ENCODE measurements at places on chromosomes 16 and 17.

DNA sequence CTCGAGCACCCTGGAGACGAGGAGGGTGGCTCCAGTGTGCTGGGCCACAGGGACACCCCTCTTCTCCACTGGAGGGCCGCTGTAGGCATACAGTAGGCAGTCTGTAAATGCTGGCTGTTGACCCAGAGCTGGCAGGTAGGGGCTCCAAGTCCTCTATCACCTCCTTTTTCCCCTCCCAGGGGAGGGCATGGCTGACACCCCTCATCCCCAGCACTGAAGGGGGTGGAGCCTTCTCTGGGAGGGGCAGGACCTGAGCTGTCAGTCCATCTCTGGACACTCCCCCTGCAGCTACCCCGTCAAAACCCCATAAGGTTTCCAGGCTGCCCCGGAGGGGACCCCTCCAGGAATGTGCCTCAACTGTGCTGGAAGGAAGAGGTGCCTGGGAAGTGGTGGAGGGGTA, 2.4 kb downstream of the KCNJ12 start:
- no peak for DNase-seq

GRCh38 chr17:79645022-79645776, 34.3 kb upstream of the RBFOX3 start:
- no peak for DNase-seq

GRCh38 chr16:31489298-31489564, 6.3 kb downstream of the SLC5A2 start:
- DNase-seq: peak; percentile 48

GRCh38 chr17:49241692-49242397, 11.3 kb upstream of the PHOSPHO1 start:
- no peak for DNase-seq

DNA sequence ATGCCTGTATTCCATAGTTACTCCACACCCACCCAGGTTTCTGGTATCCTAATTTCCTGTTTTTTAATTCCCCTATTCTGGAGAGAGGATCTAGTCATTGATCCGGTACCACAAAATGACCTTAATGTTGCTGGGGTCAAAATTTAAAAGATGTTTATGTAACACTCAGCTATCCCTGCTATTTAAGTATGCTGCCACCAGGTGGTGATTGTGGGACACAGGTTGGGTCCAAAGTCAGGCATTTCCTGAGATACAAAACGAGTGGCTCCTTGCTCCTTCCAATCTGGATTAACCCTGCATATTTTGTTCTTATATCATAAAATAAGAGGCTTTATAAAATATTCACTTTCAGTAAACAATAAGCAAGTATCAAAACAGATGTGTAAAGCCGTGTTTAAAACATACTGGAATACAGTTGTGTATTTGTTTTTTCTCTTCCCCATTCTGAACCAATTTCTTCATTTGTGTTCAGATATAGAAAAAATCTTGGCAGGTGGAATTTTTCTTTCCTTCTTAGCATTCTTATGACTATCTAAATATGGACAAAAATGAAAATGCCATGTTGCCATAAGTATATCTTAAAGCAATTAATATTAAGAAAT, 16.3 kb downstream of the HS3ST4 start:
- no peak for DNase-seq

DNA sequence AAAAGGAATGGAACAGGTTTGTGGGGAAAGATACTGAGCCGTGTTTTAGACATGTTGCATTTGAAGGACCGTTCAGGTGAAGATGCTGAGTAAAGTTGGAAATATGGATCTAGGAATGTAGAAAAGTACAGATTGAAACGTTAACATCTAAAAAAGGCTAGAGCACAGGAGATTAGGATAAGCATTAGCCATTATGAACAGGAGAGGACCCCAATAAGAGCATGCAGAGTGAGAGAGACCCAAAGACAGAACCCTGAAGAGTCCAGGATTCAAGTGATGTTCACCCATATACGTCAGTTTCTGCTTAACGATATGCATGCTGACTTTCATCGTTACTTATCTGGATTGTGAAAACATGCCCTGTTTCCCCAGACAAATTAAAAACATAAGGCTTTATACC, 140.5 kb downstream of the STX8 start:
- DNase-seq: no peak

DNA sequence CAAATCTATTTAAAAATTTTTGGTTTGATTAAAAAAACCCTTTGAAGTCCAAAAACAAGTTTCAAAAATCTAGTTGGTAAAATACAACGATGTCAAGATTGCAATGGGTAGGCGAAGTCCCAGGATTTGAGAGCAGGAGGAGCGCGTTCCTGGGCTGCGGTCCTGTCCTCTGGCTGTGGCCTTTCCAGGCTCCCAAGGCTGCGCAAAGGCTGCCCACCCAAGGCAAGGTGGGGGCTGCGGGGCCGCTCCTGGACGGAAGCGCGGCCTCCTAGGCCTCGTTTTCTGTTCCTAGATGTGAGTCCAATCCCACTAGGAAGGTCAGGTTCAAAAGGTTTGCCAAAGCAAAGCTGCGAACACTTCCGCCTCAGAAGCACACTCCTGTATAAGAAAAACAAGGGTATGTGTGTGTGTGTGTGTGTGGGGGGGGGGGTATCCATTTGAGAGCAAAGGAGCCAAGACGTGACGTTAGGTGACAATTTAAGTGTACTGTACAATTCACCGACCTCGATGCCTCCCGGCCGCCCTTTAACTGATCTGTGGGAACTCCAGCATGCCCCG, 9.2 kb downstream of the AHSP start:
- no peak for DNase-seq

DNA sequence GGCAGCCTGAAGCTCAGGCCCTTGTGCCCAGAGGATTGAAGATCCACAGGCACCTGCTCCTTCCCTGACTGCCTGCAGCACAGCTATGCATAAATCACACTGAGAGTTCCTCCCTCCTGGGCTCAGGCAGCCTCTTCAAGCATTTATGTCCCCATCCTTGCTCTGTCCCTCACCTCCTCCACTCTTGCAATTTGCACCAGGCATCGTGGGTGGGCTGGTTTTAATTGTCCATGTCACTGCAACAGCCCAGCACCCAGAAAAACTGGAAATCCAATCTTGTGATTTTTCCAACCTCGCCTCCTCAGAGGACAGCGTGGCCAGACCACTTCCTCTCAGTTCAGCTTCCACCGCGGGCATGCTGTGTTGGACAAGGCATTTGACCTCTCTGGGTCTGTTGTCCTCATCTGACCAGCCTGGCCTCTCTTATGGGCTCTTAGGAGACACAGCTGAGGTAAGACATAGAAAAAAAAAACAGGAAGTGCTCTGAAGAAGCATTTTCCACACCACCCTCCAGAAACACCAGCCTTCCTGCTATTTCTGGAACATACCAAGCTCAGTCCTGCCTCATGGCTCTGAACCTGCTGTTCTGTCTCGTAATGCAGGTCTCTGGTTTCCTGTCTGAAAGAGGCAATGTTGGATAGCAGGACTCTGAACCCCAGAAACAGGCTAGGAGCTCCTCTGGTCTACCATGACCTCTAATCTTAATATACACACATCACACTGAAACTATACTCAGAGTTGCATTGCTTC, 8.3 kb downstream of the TMEM114 start:
- no peak for DNase-seq

DNA sequence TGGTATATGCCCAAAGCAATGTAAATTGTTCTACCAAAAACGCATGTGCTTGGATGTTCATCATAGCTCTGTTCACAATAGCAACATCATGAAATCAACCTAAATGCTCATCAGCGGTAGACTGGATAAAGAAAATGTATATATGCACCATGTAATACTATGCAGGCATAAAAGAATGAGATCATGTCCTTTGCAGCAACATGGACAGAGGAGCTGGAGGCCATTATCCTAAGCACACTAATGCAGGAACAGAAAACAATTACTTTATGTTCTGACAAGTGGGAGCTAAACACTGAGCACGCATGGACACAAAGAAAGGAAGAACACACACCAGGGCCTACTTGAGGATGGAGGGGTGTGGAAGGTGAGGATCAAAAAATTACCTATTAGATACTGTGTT, 33.7 kb downstream of the TANC2 start:
- DNase-seq: no peak

GRCh38 chr16:2963074-2963722, 877 bp upstream of the KREMEN2 start:
- no peak for DNase-seq

GRCh38 chr16:78133919-78134318, 34.5 kb downstream of the WWOX start:
- DNase-seq: no peak

DNA sequence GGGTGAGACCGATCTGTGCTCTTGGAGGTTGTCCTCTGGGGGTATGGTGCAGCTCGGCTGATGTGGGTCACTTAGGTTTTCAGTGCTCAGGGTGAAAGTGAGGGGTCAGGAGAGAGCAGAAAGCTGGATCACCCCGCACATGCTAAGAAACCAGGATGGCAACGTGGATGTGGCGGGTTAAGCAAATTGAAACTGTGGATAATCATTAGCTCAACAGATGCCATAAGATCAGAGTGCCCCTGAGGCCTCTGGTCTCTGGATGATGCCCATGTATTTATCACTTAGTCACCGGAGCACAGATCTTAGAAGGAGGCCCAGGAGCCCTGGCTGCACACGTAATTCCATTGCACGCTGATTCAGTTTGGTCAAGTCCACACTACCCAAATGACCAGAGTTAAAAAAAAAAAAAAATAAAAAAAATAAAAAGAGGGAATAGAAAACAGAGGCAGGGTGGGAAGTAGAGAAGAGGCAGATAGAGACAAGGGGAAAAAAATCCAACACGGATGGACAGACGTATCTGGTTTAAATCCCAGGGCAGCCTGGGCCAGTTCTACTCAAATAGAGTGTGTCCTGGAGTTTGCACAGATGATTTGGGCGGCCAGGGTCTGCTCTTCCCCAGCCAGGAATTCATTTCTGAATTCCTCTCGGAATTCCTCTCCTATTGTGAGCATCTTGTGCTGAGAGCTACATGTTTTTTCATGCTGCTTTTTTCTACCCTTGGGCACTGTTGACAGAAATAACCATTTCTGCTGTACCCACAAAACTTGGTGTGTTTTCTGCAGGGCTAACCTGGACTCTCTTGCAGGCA, 378.3 kb downstream of the CPPED1 start:
- DNase-seq: no peak

GRCh38 chr17:79000396-79001189, 9.0 kb downstream of the CANT1 start:
- DNase-seq: peak; percentile 42

DNA sequence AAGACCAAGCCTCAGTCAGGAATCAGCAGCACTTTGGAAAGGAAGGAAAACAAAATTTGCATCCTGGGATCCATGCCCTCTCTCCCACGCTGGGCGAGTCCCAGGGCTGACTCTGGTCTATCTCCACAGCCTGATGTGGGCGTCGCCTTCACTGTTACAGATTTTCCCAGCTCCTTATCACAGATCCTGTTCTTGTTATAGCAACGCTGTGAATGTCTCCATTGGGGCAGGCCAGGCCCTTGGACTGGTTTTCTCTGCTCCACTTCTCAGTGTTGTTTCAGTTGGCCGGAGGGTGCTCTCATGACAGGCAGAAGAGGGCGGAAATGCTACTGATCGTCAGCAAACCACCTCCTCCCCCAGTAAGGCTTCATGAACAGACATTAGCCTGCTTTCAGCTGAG, 127.9 kb upstream of the CDH11 start:
- DNase-seq: no peak

DNA sequence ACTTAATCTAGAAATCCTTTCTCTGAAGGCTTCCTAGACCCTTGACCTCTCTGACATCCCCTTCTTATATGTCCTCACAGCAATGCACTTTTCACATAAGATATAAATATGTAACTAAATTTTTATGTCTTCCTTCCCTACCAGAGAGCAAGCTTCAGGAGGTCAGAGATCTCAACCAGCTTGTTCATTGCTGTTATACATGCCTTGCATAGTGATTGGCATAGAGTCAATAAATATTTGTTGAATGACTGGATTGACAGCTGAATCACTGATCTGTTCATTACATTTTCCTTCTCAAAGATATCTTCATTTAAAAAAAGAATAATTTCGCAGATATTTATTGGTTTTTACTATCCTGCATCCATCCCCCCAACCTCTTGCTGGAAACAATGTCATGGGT, 29.5 kb downstream of the HYDIN start:
- DNase-seq: no peak

- no peak for DNase-seq
Observed at GRCh38 chr17:63435681-63436522, 10.2 kb downstream of the CYB561 start.

DNA sequence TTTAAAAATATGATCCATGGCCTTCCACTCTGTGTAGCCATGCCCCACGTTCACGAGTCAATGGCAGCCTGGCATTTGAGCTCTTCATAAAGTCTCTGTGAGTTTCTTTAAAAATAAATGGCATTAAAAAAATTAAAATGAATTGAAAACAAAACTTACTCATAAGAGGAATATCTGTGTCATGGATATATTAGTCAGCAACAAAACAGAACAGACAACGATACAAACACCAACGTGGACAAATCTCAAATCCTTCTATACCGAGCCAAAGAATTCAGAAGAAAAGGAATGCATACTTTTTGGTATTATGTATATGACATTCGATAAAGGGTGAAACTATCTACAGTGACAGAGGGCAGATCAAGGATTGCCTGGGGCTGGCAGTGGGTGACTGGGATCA, 8.2 kb upstream of the CMIP start:
- DNase-seq: no peak

DNA sequence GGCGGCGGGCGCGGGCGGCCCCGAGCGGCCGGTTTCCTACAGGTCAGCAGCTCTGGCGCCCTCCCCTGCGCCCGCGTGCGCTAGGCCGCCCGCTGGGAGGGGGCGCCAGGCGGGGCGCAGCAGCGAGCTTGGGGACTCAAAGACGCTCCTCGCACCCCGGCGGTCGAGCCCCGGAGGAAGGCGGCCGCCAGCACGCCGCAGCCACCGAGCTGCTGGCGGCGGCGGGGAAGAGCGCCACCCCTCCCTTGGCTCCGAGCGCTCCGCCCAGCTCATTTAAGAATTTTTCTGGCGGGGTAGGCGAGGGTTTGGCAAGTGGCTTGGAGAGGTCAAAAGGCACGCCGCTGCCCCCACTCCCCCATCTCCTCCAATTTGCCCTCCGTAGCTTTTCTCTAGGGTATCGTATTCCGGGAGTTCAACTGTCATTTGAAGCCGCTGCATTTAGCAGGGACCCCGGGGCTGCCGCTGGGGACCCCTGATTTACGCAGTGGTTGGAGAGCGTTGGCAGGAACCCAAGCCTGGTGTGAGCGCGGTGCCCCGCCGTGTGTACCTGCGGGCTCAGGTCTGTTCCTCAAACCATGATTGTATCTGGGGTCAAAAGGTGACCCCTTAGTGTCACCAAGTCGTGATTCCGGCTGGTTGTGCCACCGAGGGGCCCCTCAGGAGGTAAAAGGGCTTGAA, 59.5 kb upstream of the GSE1 start:
- peak; percentile 89 for DNase-seq

DNA sequence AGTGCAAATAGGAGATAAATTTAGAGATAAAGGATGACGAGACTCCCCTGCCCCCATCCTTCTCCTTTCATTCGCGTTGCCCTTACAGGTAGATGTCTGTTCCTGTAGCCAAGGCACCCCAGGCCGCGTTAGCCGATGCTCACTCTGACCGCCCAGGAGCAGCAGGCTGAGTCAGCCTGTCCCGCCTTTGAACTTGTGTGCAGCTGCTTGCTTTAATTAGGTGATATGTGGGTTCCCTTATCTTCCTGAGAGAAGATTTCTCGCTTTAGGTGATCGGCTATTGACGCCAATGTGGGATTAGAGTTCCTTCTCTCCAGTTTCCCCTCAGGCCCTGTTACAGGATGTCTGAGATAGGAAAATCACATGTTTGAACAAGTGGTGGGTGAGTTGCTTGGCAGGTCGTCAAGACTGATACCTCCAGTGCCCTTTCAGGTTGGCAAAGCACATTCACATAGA, 119.5 kb downstream of the MSI2 start:
- no peak for DNase-seq

Data from right lobe of liver (tissue), 6 donors.